ENCODE measurements at places on chromosomes 6 and 20.

- no peak for DNase-seq
These were observed 10.0 kb upstream of the POU5F1 start for GRCh38 chr6:31180500-31180899.

GRCh38 chr6:91141346-91141745 is 554.5 kb upstream of the MAP3K7 start:
- no peak for DNase-seq

- no peak for DNase-seq
These were observed 20.2 kb downstream of the COL9A3 start for GRCh38 chr20:62836967-62837490.

DNA sequence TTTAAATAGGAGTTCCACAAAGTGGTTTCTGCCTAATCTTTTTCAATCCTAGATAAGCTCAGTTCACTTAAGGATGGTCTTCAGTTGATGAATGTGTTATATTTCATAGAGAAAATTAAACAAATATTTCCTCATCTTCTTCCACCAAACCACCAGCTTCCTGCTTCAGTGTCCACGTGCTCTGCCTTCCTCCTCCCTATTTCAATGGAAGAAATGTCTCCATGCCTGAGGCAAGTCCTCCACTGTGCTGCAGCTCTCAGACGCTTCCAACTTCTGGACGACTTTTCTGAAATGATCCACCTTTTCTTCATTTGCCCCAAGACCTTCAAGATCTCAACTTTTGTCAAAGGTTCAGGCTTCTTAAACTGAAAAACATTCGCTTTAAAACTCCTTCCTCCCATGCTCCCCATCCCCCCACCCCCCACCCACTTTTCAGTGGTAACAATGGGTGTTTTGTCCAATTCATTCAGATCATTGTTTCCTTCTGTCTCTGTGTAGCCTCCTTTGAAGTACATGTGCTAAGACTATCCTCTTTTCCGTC is 25.3 kb upstream of the FABP7 start:
- no peak for DNase-seq

GRCh38 chr6:30821862-30822784 is 62.2 kb upstream of the DDR1 start:
- no peak for DNase-seq

DNA sequence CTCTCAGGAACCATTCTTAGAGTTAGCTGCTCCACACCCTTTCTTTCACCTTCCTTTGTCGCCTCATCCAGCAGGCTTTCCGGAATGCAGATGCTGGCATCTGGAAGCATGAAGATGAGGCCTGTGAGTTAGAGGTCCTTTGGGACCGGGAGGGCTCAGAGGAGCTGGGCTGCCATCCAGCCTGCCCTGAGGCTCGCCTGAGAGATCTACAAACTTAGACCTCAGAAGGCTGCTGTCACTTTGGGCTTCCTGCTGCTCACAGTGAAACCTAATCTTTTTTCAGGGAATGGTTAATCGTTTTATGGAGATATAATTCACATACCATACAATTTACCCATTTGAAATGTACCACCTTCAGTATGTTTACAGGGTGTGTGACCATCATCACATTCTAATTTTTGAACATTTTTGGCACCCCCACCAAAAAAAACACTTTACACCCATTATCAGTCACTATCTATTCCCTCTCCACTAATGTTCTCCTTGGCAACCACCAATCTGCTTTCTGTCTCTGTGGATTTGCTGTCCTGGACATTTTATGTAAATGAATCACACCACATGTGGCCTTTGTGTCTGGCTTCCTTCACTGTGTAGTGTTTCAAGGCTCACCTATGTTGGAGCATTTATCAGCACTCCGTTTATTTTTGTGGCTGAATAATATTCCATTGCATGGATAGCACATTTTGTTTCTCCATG is 20.0 kb upstream of the MPC1 start:
- DNase-seq = no peak

GRCh38 chr6:157561414-157561790 is 180.4 kb downstream of the ZDHHC14 start:
- no peak for DNase-seq

- DNase-seq = no peak
These were observed 36.0 kb upstream of the SNX9 start for GRCh38 chr6:157787080-157787479.

GRCh38 chr6:47133230-47134000 is 91.3 kb upstream of the ADGRF1 start:
- DNase-seq = no peak

- DNase-seq = no peak
These were observed 132.9 kb downstream of the SCML4 start for GRCh38 chr6:107691062-107691751.

DNA sequence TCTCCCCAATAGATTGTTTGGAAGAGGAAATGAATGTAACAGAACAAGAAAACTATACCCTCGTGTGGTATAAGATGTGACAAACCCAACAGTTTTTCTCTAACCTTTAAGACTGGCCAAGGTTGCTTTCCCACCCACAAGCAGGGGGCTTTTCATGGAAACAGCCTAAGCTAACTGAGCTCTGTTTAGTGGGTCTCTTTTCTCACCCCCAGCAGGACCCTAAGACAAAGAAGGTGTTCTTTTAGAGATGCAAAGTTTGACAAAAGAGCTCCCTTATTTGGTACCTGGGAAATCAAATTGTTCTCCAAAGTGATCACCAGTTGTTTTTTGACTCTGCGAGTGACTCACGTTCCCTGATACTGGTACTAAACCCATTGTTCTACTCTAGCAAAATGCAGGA is 59.1 kb downstream of the MBOAT1 start:
- DNase-seq = no peak

GRCh38 chr20:49326026-49326425 is 48.2 kb upstream of the ZNFX1 start:
- DNase-seq = no peak

DNA sequence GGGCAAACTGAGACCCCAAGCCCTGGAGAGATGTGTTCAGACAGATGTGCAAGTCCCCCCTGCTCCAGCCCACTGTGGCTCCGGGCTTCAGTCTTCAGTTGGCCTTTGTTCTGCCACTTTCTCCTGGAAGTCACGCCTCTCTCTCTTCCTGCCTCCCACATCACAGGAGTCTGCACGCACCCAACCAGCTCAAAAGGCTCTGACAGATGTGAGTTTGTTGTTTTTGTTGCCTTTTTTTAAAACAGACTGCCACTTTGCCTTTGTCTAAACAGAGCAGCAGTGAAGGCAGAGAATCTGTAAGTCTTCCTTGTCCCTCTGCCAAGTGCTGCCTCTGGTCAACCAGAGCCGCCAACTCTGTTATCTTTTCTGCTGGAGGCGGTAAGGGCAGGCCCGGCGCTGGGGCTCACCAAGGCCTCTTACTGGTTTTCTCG is 149.7 kb downstream of the TFAP2C start:
- DNase-seq = no peak

- DNase-seq = no peak
These were observed 95.1 kb upstream of the MPC1 start for GRCh38 chr6:166477647-166478365.

DNA sequence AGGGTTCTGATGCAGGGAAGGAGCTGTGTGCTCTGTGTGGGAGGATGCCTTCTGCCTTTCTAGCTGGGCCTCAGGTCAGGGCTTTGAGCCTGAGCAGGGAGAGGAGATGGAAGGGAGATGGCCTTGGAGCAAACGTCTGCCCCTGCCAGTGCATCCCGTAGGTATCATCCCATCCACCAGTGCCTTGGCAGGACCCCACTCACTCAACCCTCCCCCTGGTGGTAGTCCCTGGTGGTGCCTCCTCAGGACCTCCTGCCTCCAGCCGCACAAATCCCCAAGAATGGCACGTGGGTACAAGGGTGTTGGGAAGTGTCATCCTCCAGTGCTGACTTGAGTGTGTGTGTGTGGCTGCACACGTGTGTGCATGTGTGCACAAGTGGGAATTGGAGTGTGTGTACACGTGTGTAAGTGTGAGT is 23.1 kb upstream of the MICB start:
- no peak for DNase-seq

- no peak for DNase-seq
These were observed 38.5 kb downstream of the PANK2 start for GRCh38 chr20:3927486-3928291.

DNA sequence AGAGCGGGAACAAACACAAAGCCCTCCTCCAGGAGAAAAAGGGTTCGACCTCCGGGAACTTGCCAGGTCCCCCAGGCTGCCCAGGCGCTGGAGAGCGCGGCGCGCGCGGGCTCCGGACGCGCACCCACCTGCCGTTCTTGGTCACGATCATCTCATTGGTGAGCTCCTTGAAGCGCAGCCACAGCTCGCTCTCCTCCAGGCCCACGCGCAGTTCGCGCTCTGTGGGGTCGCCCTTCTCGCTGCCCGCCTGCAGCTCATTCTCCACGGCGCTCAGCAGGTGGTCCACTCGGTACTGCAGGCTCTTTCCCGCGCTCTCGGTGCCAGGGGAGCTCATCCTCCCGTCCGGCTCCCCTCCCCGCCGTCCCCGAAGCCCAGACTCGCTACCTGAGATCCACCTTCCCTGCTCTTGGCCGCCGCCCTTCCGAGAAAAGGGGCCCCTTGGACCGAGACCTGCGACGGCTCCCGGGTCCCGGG is 356 bp downstream of the TBXT start:
- DNase-seq = no peak

DNA sequence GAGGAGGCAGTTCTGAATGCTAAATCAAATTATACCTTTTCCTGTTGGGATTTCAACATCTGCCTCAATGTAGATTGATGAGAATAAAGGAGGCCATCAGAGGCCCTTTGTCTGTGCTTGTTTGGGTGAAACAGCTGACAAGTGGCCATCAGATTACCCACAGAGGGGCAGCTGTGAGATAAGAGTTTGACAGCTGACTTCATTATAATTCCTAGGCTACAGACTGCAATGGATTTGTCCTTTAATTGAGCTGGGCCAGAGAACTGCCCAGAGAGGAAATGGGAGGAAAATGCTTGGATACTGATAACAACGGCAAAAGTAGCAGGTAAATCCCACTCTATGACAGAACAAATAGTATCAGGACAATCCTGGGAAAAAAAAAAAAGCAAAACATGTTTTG is 649.4 kb downstream of the HDGFL1 start:
- DNase-seq = no peak

GRCh38 chr20:23479043-23479442 is 11.9 kb upstream of the CST8 start:
- no peak for DNase-seq

DNA sequence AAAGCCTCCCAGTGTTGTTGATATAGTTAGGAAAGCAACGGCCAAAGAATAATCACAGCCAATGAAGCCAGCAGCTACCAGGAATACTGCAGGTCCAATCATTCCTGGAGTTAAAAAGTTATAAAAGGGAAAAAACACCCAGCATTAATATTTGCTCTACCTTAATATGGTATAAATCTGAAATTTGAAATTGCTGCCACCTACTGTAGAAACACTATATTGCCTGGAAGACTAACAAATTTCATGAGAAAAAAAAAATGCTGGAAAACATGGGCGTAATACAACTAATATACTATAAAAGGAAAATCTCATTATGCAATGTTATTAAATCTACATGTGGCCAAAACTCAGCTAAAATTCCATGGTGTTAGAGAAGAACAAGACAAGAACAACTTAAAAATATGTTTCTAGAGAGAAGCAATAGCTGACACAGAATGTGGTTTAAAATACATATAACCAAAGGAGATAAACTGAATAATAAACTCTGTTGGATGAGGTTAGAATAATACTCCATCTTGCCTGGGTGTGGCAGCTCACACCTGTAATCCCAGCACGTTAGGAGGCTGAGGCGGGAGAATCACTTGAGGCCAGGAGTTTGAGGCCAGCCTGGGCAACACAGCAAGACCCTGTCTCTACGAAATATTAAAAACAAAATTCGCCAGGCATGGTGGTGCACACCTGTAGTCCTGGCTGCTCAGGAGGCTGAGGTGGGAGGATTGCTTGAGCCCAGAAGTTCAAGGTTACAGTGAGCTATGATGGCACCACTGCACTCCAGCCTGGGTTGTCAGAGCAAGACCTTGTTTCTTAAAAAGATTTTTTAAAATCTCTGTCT is 43.1 kb downstream of the SLC17A5 start:
- DNase-seq = no peak

- DNase-seq = no peak
These were observed 157.8 kb upstream of the PREP start for GRCh38 chr6:105560611-105561066.

GRCh38 chr6:157830354-157831017 is 7.4 kb downstream of the SNX9 start:
- no peak for DNase-seq

DNA sequence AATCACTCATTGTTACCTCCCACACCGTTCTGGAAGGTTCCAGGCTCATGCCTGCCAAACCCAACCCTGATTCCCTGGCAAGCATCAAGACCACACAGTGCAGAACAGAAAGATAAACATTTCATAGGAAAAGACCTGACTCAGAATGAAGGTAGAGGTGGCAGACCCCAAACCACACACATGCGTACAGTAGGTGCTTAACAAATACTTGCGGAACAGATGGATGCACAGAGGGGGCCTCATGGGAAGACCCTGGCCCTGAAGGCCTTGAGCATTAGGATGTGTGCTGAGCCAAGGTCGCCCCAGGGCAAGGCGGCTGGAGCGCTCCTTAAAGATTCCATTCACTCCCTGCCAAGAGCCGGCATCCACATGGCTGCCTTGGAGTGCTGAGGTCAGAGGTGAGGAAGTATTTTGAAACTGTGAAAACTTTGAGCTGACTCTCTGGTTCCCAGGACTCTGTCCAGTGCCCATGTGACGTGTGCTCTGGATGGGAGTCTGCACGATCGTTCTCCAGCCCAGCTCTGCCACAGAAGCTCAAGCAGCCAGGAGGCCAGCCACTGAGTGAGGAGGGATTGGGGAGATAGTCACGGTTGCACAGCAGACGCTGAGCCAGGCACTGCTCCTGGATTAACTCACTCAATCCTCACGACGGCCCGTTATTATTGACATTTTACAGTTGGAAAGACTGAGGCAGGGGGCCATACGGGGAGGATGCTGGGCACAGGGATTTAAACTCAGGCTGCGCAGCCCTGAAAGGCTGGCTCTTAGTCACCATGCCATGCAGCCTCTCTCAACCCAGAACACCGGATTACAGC is 65.5 kb upstream of the AFDN start:
- no peak for DNase-seq

GRCh38 chr20:1945660-1946059 is 48.2 kb downstream of the PDYN start:
- DNase-seq = no peak

- no peak for DNase-seq
These were observed 29.9 kb upstream of the FKBP1A start for GRCh38 chr20:1422753-1423152.

- DNase-seq = no peak
These were observed 68.2 kb downstream of the RFPL4B start for GRCh38 chr6:112415366-112415765.

All from stimulated activated CD8-positive, alpha-beta memory T cell treated with anti-CD3 and anti-CD28 coated beads, Interleukin-7, amount 100 ng/mL, for 24 hours (primary cell).